ENCODE measurements at places on chromosomes 2 and 18.

DNA sequence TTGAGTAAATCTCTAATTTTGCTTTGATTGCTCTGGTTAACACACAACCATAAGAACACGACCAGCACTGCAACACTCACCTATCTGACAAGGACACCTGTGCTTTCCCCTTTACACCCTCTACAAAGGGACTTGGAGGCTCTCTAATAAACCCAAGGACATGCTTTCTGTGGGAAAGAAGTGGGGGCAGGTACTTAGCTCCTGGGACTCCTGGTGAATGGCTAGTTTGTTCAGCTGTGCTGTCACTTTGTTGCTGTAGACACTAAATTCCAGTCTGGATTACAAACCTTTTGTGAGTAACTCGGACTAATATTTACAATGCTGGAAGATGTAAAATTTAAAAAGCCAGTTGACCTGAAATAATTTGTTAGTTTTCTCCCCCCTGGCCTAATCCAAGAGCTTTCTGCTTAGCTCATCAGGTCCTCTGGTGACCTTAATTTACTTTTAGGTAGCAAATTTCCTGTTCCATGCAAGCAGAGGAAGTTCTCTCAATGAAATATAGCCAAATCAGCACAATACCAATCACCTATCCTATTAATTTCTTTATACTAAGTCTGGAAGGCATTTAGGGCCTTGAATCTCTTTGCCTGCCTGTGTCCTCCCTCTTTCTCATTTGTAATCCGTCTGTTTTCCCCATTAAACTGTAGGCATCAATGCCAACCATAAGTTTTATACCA is 67.5 kb downstream of the PLCL1 start:
- DNase-seq = no peak

DNA sequence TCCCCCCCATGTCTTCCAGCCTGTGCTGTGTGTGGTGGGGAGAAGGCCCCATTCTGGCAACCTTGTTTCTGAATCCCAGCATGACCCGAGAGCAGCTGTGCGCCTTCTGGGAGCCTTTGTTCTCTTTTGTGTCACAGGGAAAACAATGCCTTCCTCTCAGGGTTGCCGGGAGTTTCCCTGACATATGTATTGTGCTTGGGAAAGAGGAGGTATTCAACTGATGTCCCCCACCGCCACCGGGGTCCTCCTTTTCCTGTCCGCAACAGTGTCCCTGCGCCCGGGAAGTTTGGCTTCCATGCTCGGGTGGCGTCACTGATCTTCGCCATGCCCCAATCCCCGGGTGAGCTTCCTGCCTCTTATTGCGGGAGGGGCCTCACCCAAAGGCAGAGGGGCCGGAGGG is 77.5 kb upstream of the ASB18 start:
- DNase-seq = no peak

DNA sequence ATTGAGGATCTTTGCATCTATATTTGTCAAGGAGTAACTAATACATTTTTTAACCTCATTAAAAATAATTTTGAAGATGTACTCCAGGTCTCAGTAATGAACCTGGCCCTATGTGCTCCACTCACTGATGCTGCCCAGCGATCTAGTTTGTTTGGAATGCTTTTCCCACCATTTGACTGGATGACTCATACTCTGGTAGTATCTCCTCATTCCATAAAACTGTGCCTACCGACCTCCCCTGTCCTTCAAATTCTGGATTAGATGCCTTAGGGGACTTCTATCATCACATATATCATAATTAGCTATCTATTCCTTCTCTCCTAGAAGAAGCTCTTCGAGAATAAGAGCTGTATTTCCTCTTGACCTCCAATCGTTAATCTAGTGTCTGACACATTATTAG is 83.8 kb downstream of the FAM117B start:
- no peak for DNase-seq

- no peak for DNase-seq
Measured at GRCh38 chr2:7930800-7931635, 750.8 kb upstream of the ID2 start.

- no peak for DNase-seq
Measured at GRCh38 chr18:3383381-3383915, 66.5 kb upstream of the TGIF1 start.

DNA sequence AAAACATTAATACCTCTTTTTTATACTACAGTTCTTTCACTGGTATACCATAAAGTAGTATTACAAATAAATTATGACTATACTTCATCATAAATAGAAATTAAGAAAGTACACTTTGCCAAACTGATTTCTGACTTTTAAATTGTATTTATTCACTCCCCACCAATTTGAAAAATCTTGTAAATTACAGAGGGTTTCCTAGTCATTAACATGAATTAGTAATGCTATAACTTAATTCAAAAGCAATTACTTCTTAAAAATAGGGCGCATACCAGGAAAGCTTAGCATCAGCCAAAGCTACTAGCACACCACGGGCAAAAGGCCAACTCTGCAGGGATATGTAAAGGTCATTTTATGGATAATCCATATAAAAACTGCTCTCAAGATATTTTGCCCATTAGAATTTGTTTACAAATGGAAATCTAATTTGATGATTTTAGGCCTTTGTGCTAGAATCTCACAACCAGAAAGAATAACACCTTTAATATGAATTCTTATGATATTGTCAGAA is 142.3 kb downstream of the PIGN start:
- no peak for DNase-seq

GRCh38 chr2:241007880-241008710 is 9.7 kb downstream of the SNED1 start:
- no peak for DNase-seq

- DNase-seq = no peak
Measured at GRCh38 chr2:195929531-195929930, 139.1 kb downstream of the DNAH7 start.

DNA sequence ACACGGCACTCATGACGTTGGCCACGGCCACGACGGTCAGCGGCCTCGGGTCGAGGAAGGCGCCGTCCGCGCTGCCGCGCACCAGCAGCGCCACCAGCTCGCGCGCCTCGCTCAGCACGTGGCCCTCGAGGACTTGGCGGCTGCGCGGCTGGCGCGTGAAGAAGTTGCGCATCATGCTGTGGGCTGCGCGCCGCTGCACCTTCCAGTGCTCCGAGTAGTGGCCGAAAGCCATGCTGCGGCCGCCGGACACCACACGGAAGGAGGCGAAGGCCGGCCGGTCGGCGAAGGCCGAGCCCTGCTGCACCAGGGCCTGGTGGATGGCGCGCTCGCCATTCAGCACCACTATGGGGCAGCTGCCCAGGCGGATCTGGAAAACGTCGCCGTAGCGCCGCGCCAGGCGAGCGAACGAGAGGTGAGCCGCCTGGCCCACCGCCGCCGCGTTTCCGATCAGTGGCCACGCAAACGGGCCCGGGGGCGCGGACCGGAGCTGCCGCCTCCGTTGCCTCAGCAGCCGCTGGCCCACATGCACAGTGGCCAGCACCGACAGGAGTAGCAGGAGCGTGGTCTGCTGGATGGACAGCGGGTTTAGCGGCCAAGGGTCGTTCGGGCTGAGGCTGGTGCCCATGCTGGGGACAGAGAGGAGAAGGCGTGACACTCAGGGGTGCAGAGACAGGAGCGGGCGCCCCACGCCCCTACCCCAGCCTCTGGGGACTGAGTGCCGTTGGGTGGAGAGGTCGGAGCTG is 1.0 kb downstream of the CYP1B1 start:
- no peak for DNase-seq

GRCh38 chr18:63040788-63041410 is 278.7 kb downstream of the BCL2 start:
- no peak for DNase-seq

GRCh38 chr18:78305789-78306188 is 673.8 kb upstream of the SALL3 start:
- DNase-seq = no peak

- no peak for DNase-seq
Measured at GRCh38 chr18:44325903-44326635, 354.6 kb upstream of the SETBP1 start.

- no peak for DNase-seq
Measured at GRCh38 chr2:84901593-84902120, 3.8 kb upstream of the TMSB10 start.

DNA sequence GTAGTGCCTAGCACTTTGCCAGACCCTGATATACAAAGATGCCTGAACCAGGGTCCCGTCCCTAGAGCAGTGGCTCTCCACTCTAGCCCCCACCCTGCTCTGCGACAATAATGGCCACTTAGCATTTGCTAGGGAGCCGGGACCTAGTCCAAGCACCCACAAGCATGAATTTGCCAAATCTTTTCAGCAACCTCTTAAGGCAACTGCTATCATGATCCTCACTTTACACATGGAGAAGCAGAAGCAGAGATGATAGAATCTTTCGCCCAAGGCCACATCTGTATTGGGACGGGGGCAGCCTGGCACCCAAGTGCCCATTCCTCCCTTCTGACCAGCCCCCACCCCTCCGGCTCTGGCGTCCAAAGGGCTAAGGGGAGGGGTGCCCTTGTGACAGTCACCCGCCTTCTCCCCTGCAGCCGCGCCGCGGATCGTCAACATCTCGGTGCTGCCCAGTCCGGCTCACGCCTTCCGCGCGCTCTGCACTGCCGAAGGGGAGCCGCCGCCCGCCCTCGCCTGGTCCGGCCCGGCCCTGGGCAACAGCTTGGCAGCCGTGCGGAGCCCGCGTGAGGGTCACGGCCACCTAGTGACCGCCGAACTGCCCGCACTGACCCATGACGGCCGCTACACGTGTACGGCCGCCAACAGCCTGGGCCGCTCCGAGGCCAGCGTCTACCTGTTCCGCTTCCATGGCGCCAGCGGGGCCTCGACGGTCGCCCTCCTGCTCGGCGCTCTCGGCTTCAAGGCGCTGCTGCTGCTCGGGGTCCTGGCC is 13.0 kb downstream of the SIGLEC15 start:
- no peak for DNase-seq

DNA sequence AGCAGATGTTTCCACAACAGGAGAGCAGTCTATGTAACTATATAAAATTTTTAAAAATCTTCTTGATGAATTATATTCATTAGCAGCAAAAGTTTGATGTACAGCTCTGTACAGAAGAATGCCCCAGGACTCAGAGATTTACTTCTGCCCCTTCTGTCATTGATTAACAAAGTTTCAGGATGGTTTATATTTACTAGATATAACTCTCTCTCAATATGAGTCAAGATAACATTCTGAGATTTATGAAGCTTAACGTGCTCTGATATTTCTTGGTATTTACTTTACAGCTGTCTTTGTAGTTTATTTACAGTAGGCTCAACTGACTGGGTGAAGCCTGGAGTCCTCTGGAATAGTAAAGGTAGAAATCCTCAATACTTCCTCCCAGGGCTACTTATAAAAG is 93.6 kb upstream of the HNMT start:
- no peak for DNase-seq

DNA sequence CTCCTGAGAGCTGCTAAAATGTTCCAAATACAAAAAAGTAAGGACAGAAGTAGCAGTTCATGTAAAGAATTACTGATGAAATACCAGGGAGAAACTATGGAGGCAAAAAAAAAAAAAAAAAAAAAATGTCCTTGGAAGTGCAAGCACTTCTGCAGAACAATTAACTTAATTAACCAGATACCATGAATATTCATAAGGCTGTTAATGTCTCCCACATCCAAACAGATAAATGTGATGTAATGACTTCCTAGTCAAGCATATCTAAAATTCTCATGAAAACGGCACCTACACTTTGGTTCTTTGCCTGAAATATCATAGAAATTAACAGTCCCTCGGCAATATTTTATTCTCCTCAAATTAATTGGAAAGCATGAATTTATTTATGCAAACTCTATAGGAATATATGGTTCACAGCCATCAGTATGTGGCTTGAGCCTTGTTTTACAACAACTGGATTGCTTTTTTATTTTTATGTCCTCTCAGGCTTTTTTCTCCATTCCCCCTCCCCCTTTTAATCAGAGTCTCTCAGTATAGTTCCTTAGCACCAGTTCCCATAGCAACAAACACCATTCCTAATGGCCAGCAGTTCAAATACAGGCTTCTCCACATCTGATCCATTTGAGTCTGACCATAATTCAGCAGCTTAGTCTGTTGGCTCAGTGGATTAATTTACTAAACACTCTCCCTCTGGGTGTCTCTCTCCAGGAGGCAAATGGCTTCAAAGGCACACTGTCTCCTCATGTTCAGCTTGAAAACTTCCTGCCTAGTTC is 97.1 kb downstream of the ITGA4 start:
- DNase-seq = no peak

DNA sequence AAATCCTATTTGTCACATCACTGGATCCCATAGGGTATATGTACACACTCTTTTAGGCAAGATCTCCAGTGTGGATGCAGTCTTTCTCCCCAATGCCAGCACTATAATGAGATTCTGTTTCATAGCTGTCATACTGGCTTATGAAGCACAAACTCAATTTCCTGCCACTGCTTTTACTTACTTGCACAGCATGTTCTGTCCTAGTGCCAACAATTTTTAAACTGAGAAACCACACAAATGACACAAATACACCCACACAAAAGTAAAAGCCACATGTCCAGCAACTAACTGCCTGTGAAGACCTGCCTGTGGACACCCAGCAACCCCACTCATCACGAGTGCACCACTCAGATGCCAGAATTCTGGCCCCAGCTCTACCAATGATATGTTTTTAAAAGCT is 29.6 kb upstream of the RNU4ATAC start:
- no peak for DNase-seq

GRCh38 chr2:128452536-128453530 is 134.2 kb upstream of the HS6ST1 start:
- DNase-seq = no peak

DNA sequence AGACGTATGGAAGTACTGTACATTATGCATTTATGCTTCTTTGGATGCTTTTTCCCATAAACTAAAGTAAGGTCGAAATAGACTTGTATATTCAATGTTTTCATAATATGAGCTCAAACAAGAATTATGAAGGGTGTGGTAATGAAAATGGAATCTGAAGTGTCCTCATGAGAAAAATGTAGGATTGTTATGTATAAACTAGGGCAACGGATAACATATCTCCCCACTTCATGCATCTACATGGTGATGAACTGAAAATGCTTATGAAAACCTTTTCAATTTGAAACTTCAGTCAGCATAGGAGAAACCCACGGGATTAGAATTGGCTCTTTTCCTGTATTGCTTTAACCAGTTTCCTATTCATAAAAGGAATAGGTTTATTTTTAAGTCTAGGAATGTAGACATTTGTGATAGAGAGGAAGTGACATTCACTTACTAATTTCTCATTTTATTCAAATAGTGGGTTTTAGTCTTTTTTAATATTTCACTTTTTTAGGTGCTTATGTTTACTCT is 608.2 kb upstream of the GCFC2 start:
- DNase-seq = no peak

DNA sequence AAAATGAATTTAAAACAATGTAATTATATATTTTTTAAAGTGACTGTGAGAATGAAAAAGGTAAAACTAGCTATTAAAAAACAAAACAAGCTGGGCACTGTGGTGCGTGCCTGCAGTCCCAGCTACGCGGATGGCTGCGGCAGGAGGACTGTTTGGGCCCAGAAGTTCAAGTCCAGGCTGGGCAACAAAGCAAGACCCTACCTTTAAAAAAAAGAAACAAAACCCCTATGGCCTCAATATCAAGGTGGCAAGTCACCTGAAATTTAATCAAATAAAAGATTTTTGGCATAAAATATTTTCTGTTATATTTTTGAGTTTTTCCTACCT is 46.9 kb upstream of the STRN start:
- no peak for DNase-seq

Measured in cortex of kidney (tissue), 1 donor.